ENCODE measurements at places on chromosomes 4 and X.

DNA sequence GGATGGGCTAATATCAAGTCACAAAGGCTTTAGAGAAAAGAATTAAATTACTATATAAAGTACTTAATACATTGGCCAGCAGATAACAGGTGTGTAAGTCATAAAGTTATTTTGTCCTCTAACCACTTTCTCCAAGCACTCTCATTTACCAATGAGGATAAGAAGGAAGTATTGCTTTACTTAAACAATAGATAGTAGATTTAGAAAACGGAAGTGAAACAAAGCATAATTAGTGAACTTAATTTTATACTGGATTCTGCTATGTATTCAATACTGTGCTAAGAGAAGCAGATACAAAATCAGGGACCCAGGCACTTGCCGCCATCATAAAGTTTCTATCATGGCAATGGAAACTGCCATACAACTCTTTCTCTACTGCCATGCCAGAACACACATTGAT, 24.0 kb downstream of the AFM start:
- DNase-seq = no peak

GRCh38 chr4:140944199-140944515, 188.0 kb upstream of the TBC1D9 start:
- no peak for DNase-seq

- DNase-seq = no peak
Measured at GRCh38 chrX:115449742-115450141, 111.2 kb upstream of the PLS3 start.

GRCh38 chr4:96972920-96973319, 1133.0 kb downstream of the PDHA2 start:
- DNase-seq = no peak

DNA sequence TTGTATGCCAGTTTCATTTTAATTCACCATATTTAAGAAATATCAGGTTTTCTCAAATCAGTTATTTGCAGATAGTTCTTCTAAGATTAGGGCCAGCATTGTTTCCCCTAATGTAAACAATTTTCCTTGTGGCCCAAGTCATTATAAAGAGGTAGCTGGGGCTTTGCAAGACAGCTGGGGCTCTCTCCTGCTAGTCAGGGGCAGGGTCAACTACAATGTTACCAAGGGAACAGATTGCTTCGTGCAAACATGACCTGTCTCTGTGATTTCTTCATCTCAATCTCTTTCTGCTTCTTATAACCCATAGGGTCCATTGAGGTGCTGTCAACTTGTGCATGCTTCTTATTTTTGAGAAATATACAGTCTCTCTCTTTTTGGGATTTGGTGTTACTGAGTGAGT, 12.1 kb downstream of the ARMCX6 start:
- DNase-seq = no peak

GRCh38 chr4:18566970-18567799, 545.6 kb upstream of the LCORL start:
- DNase-seq = no peak

DNA sequence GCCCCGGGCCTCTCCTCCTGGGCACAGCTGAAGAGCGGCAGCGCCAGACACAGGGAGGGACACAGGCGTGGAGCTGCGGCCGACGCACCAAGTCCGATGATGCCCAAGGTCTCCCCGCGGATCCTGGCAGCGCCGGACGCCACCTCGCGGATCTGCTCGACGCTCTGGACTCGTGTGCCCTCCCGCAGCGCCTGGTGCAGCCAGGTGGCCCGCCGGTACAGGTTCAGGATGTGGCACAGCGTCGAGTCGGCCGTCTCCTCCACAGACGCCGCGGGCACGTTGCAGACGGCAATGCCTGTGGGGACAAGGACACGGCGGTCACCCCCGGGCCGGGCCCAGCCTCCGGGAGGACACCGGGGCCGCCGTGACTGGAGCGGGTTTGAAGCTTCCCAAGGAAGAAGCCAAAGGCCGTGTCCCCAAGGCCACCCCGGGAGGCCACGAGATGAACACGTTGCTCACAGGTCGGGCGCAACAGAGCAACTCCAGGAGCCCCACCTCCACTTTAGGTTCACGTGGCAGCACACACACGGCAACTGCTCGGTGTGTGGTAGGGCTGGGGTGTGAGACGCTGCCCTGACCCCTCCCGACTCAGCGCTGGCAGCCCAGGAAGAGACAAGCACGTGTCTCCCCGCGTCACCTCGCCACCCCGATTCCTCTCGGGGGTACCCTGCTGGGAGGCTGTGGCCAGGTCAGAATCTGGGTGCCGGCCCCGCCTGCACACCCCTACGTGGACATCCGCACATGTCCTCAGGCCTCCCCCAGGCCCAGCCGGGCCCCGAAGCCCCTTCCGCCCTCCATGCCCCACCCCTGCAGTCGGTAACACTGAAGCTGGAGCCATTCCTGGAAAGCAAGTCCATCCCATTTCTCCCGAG, 23.4 kb downstream of the CTBP1 start:
- DNase-seq = no peak

- peak; percentile 88 for DNase-seq
Measured at GRCh38 chr4:13544606-13545393, 492 bp upstream of the NKX3-2 start.

DNA sequence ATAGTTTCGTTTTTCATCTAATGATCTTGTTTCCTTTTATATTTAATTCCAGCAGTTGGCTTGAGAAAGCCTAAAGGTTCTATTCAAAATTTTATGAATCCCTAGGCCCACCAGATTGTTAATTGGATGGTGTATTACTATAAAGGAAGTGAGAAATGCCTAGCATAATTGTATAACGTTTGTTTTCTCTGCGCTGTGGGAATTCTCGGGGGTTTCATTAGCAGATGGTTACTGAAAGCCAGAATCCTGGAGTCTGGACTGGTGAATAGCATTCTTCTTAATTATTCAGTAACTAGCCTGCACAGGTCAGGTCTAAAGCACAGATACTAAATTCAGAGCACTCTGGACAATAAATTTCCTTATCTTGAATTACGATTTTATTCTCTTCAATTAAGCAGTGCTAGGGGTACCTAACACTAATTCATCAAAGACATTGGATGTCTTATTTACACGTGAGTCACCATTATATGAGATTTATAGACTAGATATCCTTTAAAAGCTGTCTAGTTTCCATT, 459.4 kb downstream of the DTHD1 start:
- no peak for DNase-seq

DNA sequence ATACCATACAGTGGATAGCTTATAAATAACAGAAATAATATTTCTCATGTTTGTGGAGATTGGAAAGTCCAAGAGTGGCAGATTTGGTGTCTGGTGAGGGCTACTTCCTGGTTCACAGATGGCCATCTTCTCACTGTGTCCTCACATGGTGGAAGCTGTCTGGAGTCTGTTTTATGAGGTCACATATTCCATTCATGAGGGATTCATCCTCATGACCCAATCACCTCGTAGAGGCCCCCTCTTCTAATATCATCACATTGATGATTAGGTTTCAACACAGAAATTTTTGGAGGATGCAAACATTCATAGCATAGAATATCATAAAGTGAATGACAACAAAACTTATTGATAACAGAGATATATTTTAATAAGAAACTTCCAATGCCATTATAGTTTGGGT, 568.0 kb downstream of the STIM2 start:
- no peak for DNase-seq

GRCh38 chrX:75746891-75747639, 38.0 kb downstream of the MAGEE2 start:
- DNase-seq = no peak

All from iPS DF 19.7 (cell line).